ENCODE measurements at places on chromosomes 5 and 9.

- no peak for DNase-seq
These were observed 25.6 kb downstream of the ANKS6 start for GRCh38 chr9:98770717-98771116.

GRCh38 chr5:39175273-39175955 is 43.9 kb downstream of the FYB1 start:
- no peak for DNase-seq

DNA sequence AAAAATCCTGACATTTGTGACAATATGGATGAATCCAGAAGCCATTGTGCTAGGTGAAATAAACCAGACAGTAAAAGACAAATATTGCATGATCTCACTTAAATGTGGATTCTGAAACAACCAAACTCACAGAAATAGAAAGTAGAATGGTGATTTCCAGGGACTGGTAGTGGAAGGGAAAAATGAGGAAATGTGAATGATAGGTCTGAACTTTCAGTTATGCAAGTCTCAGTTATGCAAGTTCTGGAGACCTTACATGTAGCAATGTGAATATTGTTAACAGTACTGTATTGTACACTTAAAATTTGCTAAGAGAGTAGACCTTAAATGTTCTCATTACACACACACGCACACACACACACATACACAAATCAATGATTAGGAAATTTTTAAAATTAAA is 84.9 kb downstream of the SLCO4C1 start:
- no peak for DNase-seq

- peak; percentile 74 for DNase-seq
These were observed 112.9 kb downstream of the CAMK4 start for GRCh38 chr5:111337133-111337532.

DNA sequence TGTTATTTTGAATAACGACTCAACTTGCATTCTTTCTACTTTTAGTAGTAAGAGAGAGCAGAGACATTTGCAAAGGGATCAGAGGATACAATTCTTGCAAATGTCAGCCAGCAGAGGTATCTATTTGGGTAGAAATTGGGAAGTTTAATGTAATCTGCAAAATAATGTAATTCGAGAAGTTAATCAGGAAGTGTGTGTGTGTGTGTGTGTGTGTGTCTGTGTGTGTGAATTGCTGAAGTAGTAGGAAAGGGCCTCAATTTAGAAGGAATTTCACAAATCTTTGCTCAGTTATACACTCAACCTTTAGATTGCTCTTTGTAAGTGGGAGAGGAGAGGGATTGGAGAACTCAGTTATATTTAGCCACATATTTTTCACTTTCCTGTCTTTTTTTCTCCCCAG is 11.0 kb upstream of the IFNA1 start:
- no peak for DNase-seq

DNA sequence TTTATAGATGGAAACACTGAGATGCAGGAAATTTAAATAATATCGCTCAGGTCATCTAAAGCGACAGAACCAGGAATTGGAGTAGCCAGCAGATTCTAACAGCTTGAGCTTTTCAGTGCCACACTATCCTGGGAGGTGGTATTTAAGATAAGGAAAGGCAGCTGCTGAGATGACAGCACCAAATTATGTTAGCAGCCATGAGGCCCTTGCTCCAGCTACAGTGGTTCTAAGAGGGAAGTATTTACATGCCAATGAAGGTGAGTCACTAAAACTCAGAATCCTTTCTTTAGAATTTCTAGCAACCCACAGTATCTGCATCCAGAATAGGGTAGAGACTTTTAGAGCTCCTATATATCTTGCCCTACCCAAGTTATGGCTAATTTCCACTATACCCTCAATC is 127.0 kb upstream of the VLDLR start:
- DNase-seq: no peak
